ENCODE measurements at places on chromosomes 11 and 22.

GRCh38 chr22:44924710-44925109, 85.1 kb downstream of the PHF21B start:
- no peak for DNase-seq

DNA sequence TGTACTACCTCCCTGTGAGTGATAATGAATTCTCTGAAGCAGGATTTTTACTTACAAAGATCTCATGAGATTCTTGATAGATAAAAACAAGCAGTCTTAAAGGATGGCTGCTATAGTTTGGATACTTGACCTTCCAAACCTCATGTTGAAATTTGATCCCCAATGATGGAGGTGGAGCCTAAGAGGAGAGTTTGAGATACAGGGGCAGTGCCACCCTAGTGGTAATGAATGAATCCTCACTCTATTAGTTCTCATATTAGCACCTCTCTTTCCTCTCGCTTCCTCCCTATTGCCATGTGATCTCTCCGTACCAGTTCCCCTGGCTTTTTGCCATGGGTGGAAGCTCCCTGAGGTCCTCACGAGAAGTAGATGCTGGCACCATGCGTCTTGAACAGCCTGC, 37.9 kb upstream of the OR8B8 start:
- no peak for DNase-seq

- peak; percentile 91 for DNase-seq
Observed at GRCh38 chr22:36470162-36470993, 11.1 kb downstream of the TXN2 start.

- no peak for DNase-seq
Observed at GRCh38 chr11:1514336-1515061, 27.9 kb upstream of the MOB2 start.

DNA sequence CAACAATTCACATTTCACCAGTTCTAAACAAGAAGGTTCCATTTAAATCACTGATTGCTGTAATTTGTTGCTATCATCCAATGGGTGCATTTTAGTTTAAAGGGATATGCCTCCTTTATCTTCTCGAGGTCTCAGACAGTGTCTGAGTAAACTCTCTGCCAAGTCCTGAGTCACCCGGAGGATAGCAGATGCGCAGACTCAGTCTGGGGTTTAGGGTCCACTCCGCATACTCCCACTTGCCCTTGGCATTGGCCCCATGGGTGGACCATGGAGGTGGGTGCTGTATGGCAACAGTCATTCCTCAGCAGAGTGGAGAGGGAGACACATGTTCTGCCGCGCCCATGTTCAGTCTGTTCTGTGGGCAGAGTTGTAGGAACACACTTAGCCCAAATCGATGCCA, 65.4 kb upstream of the CRTAM start:
- DNase-seq: no peak

DNA sequence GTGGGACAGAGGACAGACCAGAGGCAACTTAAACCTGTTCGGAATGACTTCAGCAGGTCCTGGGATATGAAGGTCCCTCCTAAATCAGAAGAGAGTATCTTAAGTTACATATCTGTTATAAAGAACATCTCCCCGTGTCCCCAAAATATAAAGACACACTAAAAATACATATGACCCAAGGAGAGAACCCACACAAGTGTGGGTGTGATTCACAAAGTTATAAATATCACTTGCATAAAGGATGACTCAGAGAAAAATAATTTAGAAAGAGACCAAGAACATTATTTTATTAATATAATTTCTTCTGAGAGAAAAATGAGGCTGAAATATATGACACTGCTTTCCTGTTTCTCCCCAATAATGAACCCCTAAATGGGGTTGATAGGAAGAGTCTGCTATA, 14.2 kb downstream of the OR5B21 start:
- no peak for DNase-seq

DNA sequence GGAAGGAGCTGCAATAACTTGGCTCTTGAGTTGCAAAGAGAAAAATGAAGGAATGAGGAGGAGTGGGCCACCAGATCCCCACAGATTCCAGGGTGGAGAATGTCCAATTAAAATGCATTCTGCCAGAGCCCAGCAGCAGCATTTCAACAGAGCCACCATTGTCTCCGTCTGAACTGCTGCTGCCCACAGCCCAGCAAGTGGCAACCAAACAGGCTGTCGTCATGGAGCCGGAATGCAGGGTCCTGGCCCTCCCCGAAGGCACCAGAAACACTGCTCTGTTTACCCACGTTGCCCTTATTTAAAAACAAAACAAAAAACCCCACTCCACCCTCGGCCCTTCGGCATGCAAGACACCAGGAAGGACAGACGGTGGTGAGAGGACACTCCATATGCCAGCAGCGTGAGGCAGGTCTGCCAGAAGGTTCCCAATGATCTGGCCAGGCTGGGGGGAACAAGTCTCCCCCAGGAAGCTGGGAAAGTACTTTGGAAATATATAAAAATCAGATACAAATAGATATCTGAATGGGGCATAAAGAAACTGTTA, 32.5 kb downstream of the PLEKHA7 start:
- DNase-seq: peak; percentile 74

- DNase-seq: no peak
Observed at GRCh38 chr11:77457340-77457739, 16.6 kb downstream of the PAK1 start.

GRCh38 chr11:68016161-68016903, 6.2 kb downstream of the ALDH3B1 start:
- no peak for DNase-seq

DNA sequence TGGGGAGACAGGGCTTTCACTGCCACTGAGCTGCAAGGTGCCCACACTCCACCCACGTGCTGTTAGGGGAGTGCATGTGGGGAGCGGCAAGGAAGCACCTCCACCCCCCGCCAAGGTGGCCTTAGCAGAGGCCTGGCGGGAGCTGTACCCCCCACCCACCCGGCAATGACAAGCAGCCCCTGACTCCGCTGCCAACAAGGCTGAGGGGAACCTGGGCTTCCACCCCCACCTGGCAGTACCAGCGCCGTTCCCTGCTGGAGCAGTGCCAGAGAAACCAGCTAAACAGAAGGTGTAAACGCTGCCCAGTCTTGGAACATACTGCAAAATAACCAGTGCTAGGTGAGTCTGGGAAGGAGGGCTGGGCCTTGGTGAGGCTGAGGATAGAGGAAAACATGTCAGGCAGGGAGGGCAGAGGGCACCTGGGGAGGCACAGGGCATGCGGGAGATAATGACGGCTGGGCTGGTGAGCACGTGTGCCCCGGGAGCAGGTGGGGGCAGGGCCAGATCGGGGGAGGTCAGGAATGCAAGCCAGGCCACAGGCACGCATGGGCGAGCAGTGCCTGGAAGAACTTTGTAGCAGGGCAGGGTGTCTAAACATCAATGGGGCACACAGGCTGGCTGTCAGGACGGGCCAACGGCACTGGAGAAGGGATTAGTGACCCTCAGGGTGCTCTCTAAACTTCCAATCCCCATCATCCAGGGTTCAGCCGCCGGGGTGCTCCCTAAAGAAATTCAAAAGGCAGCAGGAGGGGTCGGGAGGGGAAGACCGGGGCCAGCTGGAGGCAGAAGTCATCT, 6.6 kb downstream of the CERK start:
- no peak for DNase-seq

GRCh38 chr11:76209375-76209972, 3.2 kb upstream of the WNT11 start:
- peak; percentile 47 for DNase-seq

- no peak for DNase-seq
Observed at GRCh38 chr11:131365329-131365930, 5.0 kb upstream of the NTM start.

- DNase-seq: no peak
Observed at GRCh38 chr11:32429477-32429876, 5.9 kb downstream of the WT1 start.

DNA sequence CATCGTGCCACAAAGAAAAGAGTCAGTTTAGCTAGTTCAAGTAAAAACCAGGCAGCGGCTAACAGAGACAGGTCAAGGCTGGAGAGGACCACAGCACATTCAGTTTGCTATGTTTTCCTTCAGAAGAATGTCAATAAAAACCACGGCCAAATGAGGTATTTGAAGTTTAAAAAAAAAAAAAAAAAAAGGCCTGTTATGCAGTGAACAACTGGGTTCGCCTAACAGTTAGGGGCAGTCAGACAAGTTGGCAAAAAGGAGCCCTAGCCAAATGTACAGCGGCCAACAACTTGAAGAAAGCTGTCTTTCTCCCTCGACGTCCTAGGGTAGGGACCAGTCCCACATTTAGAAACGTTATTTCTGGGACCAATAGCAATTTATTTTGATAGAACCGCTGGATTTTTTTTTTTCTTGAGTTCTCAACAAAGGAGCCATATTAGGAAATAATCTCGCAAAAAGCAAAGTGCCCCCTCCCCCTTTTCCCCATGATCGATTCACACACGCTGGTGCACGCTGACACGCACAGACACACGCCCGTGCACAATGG, 237.8 kb downstream of the TTC28 start:
- peak; percentile 19 for DNase-seq

- no peak for DNase-seq
Observed at GRCh38 chr22:22983816-22984215, 86.5 kb upstream of the GNAZ start.

- no peak for DNase-seq
Observed at GRCh38 chr11:126063507-126063852, 814 bp upstream of the CDON start.

- no peak for DNase-seq
Observed at GRCh38 chr22:45574069-45574703, 71.5 kb downstream of the FBLN1 start.

DNA sequence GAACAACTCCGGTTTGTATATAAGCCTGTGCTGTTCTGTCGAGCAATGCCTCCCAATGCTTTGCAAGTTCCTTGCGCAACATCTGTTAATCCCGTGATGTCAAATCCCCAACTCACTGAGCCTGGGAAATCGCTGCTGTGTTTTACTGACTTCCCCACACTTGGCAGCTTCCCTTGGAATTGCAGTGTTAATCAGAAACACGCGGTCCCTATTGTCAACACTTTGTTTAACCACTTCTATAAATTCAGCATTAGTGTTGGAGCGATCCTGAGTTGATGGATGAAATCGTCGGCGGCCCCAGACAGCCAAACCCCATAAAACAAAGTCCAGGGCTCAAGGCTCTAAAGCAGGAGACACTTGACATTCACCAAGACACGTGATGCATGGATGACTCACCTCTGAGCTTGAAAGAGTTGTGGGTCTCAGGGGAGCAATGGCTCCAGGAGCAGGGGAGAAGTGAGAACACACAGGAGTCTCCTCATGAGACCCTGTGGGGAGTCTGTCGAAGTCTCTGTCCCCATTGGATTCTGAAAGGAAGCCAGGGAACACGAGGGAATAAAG, 555.3 kb downstream of the MIAT start:
- peak; percentile 92 for DNase-seq

DNA sequence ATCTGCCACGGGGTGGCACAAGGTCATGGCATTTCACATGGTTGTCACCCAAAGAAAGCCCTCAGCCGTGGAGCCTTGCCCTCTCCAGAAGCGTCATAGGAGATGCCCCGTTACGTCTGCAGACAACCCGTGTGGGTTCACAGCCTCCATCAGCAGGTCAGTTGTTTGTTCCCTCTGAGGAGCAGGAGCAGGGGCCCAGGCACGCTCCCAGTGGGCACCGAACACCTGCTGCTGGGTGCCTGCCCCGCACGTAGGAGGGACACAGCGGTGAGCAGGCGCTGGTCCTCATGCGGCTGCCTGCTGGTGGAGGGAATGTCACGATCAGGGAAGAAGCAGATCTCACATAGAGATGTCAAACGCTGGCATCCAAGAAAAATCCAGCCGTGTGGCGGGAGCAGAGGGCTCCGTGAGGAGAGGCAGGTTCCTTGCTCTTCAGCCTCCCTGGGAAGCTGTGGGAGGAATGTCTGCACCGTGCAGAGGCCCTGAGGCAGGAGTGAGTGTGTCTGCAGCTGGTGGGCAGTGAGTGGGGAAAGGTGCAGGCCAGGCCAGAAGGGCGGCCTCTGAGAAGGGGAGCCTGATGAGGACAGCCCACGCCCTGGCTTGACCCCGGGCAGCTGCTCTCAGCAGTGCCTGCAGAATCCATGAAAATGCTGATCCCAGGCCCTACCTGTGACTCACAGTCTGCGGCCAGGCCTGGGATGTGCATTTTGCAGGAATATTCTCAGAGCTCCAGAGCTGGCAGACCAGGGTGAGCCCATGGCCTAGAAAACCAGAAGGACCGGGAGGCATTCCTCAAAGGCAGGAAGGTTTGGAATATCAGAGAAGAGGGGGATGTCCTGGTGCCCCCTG, 36.4 kb upstream of the TH start:
- DNase-seq: no peak

DNA sequence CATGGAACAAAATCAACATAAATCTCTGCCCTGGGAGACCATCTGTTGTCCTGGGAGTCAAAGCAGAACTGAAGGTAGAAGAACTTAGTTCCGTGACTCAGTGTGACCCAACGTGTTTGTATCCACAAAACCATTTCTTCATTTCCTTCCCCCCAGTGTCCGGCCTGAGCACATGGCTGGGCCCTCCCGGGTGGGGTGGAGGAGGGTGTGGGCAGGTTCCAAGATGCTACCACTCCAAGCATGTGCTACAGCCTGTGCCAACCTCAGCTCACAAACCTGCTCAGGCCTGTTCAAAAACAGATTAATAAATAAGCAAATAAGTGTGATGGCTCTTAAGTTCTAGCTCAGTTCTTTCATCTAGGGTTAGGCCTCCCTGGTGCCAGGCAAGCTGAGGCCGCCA, 55.3 kb downstream of the SHANK2 start:
- DNase-seq: no peak

GRCh38 chr11:71490731-71491390, 36.2 kb upstream of the KRTAP5-7 start:
- no peak for DNase-seq

DNA sequence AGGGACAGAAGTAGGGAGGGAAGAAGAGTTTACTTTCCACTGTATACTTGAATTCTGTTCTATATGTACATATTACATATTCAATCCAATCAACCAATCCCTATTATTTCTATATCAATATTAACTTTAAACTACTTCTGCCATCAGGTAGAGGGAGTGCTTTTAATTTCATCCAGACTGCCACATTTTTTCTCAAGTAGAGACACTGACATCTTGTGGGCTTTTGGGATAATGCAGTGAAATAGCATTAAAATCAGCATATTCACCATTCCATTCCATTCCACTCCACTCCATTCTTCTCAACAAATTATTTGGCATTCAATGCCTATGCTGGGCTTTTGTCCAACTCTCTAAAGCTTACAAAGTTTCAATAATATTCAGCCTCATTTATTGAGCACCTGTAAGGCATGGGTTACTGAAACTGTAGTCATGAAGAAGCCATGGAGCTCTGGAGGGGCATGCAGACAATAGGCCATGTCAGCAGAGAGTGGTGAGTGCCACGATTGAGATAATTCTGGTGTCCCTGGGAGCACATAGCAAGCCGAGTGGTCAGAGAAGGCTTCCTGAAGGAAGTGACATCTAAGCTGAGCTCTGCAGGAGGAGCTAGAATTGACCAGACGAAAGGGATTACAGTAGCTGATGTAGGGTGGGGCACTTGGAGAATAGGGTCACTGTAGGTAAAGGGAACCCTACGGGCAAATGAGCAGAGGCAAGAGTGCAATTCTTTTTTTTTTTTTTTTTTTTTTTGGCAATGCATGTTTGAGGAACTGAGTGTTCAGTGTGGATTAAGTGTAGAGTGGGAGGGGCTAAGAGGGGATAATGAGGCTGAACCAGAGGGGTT, 12.8 kb upstream of the CLPB start:
- no peak for DNase-seq
